ENCODE measurements at places on chromosomes 2 and 18.

DNA sequence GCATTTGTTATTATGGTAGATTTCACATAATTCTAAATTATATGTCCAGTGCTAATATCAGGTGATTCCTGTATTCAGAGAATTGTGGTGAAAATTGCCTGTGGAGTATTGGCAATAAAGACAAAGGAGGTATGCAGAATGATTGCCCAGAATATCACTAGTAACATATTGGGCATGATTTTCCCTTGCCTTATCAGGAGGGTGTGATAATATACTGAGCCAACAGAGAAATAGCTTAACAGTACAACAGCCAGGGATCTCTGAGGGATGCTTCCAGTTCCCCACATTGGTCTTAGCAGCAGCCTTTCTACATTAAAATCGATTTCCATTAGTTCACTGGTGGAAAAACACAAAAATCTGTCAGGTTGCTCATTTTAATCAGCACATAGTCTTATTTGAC lies 122.9 kb upstream of the COL3A1 start:
- DNase-seq, result no peak

DNA sequence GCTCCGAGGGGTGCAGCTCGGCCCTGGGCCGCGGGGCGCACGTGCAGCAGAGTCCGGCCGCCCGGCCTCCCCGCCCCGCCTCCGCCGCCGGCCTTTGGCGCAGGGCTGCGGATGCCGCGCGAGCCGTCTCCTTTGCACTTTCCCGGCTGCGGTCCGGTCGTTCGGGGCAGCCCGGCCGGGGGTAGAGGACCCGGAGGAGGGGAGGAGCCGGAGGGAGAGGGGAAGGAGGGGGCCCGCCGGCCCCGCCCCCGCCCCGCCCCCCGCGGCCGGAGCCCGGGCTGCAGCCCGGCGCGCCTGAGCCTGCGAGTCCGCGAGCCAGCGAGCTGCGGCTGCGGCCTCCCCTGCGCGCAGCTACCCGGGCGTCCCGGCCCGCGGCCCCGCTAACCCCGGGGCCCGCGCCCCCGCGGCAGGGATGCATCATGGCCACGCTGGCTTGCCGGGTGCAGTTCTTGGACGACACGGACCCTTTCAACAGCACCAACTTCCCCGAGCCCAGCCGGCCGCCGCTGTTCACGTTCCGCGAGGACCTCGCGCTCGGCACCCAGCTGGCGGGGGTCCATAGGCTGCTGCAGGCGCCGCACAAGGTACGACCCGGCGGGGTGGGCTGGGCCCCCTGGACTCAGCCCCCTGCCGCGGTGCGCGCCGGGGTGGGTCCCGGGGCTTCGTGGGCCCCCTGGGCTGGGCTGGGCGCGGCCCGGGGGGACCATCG lies at the start of gene FHOD3:
Gene FHOD3, plus strand, starts transcription at position 297 of the 709 bp plus-strand sequence. Its CDS starts 123 bp downstream, at position 420.
- DNase-seq, result no peak

DNA sequence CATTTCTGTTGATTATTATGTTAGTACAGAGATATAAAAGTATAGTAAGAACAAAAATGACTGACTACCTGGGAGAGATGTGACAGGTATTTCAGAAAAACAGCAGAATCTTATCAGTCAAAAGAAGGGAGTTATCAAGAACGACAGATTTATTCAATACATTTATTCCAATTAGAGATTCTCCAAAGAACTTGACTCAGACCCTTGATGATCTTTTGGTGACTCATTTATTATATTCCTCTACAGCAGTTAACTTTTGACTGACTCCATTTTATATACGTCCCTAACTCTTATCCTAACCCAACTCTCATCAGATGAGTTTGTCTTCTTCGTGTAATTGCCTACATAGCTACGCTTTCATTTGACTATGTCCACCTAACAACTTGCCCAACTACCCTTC lies 91.1 kb downstream of the C2orf74 start:
- DNase-seq, result no peak

DNA sequence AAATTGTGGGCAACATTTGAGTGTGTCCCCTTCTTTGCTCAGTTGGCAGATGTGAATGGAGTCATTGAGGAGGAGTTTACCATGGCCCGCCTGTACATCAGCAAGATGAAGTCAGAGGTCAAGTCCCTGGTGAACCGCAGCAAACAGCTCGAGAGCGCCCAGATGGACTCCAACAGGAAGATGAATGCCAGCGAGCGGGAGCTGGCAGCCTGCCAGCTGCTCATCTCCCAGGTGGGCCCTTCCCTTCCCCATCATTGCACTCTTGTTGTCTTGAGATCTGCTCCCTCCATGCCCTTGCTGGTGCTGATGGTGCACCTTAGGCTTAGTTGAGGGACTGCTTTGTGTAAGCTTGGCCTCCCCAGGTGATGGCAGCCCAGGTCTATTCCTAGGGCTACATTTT lies 47.5 kb upstream of the LYPD6B start:
- DNase-seq, result no peak

- DNase-seq, result no peak
Observed at GRCh38 chr2:180655842-180656454, 324.5 kb upstream of the UBE2E3 start.

DNA sequence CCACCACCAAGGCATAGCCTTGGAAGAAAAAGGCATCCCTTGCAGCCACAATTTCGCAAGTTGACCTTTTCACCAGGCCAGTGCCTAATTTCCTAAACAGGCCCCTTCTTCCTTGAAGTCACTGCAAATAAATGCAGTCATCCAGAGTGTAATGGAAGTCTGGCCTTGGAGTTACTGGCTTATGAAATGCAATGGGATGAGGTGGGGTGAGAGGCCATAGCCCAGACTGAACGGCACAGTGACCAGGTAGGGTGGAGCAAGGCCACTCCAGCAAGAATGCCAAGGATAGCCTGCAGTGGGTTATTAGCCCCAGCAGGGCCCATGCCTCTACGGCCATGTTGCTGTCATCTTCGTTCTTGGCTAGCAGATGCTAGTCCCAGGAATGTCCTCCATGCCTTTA lies 68.4 kb downstream of the BCL11A start:
- no peak for DNase-seq

- no peak for DNase-seq
Observed at GRCh38 chr2:133171393-133172004, 396.8 kb downstream of the NCKAP5 start.

- no peak for DNase-seq
Observed at GRCh38 chr2:35374845-35375244, 980.7 kb upstream of the CRIM1 start.

- no peak for DNase-seq
Observed at GRCh38 chr2:23583467-23583866, 198.5 kb downstream of the KLHL29 start.

DNA sequence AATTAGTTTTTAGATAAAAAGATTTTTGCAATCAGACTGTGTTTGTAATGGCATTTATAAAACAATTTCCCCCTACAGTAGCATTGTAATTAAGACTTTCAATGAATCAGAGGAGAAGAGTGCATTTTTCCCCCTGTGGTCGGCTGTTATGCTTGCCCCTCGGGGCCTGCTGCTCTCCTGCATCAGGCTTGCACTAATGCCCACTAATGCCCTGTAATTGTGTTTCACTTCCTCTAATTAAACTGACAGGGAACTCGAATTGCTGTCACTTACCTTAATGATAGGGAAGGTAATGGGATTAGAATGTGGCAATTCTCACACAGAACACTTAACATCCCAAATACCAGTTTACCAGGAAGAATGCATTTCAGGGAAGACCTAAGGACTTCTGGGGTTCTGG lies 61.2 kb upstream of the LRRTM1 start:
- no peak for DNase-seq

DNA sequence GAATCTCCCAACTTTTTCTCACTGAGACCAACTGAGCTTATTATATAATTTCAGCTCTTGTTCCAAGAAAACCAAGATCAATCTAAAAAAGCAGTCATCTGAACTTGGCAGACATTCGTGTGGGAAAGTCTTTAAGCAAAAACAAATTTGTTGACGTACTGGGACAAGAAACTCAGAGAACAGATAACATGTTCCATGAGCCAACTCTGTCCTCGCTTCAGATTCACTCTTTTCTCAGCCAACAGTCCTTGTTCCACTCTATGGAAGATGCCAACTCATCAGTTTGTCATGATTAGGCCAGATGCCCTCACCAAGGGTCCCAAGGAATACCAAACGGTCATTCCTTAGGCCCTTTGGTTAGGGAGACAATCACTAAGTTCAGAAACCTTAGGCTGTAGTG lies 224.2 kb upstream of the CTAGE1 start:
- DNase-seq, result no peak

DNA sequence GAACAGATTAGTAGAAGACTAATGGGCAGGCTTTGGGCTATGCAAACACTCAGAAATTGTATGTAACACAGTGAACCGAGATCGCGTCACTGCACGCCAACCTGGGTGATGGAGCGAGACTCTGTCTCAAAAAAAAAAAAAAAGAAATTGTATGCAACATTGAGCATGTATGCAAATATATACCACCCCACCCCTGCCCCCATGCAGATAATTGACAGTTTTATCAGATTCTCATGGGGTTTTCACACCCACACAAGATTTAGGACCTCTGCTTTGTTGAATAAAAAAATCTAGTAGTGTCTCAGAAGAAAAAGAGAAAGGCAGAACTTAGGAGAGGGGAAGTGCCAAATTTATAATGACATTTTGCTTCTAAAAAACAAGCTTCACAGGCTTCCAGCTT lies 131.6 kb upstream of the FN1 start:
- no peak for DNase-seq

DNA sequence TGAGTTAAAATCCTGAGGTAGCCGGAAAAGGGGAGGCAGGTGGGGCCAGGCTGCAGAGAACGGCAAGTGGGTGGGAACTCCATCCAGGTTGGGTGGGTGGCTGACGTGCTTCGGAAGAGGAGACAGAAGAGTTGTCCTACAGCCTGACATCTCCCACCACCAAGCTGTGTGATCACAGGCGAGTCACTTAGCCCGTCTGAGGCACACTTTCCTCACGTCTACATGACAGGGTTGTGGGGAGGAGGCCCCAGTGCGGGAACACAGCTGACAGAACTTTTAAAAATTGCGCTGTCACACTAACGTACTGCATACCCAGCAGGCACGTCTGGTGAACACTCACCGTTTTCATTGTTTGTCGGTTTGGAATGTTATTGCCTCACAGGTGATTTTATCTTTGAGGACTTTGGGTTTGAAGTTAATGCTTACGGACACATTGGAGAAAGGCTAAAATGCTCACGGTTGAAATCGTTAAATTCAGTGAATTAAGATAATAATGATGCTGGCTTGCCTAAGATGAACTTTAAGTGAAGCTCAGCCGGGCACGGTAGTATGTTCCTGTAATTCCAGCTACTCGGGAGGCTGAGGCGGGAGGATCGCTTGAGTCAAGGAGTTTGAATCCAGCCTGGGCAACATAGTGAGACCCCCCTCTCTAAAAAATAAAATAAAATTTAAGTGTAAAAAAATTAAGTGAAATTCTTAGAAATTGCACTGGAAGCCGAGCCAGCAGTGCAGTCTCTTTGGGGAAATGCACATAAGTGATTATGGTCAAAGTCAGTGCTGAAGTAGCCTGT lies 8.9 kb downstream of the EMILIN2 start:
- DNase-seq, result no peak

DNA sequence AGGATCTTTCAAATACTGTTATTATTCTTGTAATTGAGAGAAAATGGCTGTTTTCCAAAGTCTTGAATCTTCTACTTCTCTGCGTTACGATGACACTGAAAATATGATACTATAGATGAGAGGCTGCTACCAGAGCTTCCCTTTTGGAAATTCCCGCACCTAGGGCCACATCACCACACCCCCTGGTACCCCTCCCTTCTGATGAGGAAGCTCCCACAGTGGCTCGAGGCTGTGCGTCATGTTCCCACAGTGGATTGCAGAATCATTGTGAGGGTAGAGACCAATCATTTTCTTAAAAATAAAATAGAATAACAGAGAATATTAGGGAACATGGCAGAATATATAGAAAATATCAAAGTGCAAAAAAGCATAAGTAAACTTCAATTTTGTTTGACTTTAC lies 268.9 kb upstream of the SMIM21 start:
- DNase-seq, result no peak

GRCh38 chr2:29039718-29040480 lies 34.4 kb downstream of the PCARE start:
- no peak for DNase-seq

DNA sequence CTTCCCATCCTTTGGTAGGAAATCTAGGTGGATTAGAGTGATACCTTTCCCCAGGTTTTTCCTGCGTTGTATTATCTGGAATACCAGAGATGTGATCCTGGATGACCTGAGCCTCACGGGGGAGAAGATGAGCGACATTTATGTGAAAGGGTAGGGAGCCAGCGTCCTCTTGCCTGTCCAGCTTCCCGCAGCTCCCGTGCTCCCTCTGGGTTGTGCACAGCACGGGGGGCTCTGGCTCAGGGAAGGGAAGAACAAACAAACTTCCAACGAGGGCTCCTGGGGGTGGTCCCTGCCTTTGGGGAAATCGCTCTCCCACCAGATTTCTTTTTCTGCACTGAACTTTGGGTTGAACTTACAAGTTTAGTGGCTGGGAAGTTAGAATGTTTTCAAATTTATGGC lies 215.7 kb downstream of the DYSF start:
- DNase-seq, result no peak

GRCh38 chr2:157420771-157421323 lies 23.0 kb downstream of the CYTIP start:
- DNase-seq, result no peak

GRCh38 chr2:238247841-238248453 lies 8.1 kb upstream of the HES6 start:
- DNase-seq, result no peak

DNA sequence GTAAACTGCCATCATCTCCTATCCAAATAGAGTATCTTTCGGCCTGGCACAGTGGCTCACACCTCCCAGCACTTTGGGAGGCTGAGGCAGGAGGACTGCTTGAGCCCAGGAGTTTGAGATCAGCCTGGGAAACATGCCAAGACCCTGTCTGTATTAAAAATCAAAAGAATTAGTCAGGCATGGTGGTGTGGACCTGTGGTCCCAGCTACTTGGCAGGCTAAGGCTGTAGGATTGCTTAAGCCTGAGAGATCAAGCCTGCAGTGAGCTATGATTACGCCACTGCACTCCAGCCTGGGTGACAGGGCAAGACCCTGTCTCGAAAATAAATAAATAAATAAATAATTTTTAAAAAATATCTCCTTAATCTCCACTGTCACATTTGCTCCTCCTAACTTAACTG lies 14.7 kb upstream of the ARPC2 start:
- DNase-seq, result no peak

GRCh38 chr2:28678175-28678855 lies 73.3 kb upstream of the PPP1CB start:
- no peak for DNase-seq

DNA sequence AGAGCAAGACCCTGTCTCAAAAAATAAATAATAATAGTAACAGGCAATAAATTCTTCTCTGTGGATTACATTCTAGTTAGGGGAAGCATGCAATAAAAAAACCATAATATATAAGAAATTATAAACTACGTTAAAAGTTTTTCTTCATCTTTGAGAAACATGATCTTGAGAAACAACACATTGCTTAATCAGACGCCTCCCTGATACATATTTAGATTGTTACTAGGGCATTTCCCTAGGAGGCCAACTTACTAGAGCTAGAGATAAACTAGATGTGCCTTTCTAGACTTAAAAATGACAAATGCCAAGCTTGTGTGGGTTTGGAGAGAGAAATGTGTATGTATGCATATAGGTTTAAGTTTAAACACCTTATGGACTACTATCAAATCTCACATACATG lies 76.3 kb upstream of the GALNT5 start:
- DNase-seq, result no peak

- no peak for DNase-seq
Observed at GRCh38 chr18:6547476-6547875, 132.8 kb upstream of the L3MBTL4 start.
